Pulmonary artery endothelial cell (primary cell): ENCODE measurements at places on chromosomes 1 and 21. TPM values are rescaled to one million over a fixed set of nuclear protein-coding genes. Genes with fewer than 3 reads are reported as not detected.

IVL gene
- total RNA-seq = under 0.01 TPM in 1 of 2 replicates, not detected in the other

SPRR2E gene
- not detected in 2 replicates for total RNA-seq

OR2M2 gene
- total RNA-seq = not detected in 2 replicates

C1QC gene
- total RNA-seq = not detected in 2 replicates

HPDL gene
- total RNA-seq = 4.7 and 7.2 TPM in 2 replicates
